Activated CD4-positive, alpha-beta T cell treated with anti-CD3 and anti-CD28 coated beads, Interleukin-2, amount 10 ng/mL, durations not matched to agents 24 days and 14 days (primary cell): ENCODE measurements at places on chromosomes 12 and 14. TPM values are rescaled to one million over a fixed set of nuclear protein-coding genes. Genes with fewer than 3 reads are reported as not detected.

MAP4K5 gene
- 24.3 and 24.6 TPM in 2 replicates for total RNA-seq

PTHLH gene
- not detected in 2 replicates for total RNA-seq

FAM90A1 gene
- total RNA-seq = 0.14 and 0.31 TPM in 2 replicates

TAS2R30 gene
- total RNA-seq = 3.1 and 4.4 TPM in 2 replicates

GLIPR1L1 gene
- total RNA-seq = not detected in 2 replicates

GALNT16 gene
- 0.05 TPM in 1 of 2 replicates, not detected in the other for total RNA-seq

E2F7 gene
- 16.8 and 20.0 TPM in 2 replicates for total RNA-seq

NANOG gene
- not detected in 2 replicates for total RNA-seq

GLIPR1L2 gene
- total RNA-seq = 0.36 TPM in 1 of 2 replicates, not detected in the other

FAM181A gene
- not detected in 2 replicates for total RNA-seq

FOXG1 gene
- not detected in 2 replicates for total RNA-seq

AP1G2 gene
- 135 and 142 TPM in 2 replicates for total RNA-seq

MGP gene
- not detected in 2 replicates for total RNA-seq

ESPL1 gene
- 71.8 and 76.7 TPM in 2 replicates for total RNA-seq

COX8C gene
- not detected in 2 replicates for total RNA-seq

ZFC3H1 gene
- total RNA-seq = 63.3 and 64.6 TPM in 2 replicates

PROX2 gene
- total RNA-seq = not detected in 2 replicates

ADAM21 gene
- total RNA-seq = not detected in 2 replicates

SPX gene
- 0.59 and 1.0 TPM in 2 replicates for total RNA-seq

TAS2R19 gene
- total RNA-seq = 2.9 and 3.9 TPM in 2 replicates
